A172 (cell line): ENCODE measurements at places on chromosomes 3 and 15. TPM values are rescaled to one million over a fixed set of nuclear protein-coding genes. Genes with fewer than 3 reads are reported as not detected.

GRCh38 chr3:95511828-95512227, 1302.6 kb upstream of the EPHA6 start:
- DNase-seq, result no peak

The B3GALNT1 gene
- 21.9 and 24.6 TPM in 2 replicates for total RNA-seq

The ZDHHC23 gene
- 2.4 and 2.7 TPM in 2 replicates for total RNA-seq

DNA sequence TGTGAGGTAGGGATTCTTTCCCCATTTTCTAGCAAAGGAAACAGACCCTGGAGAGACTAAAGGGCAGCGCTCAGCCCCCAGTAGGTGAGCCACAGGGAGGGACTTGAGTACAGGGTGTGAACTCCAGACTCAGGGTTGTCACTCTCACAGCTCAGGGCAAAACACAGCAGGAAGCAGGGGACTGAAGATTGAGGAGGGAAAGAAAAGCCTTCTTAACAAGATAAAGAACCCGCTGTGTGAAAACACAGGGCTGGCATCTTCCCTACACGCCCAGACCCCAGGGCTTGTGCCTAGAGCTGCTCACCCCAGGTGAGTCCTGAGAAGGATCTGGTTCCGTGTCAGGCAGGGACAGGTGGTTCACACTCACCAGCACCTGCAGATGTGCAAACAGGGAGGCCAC, 59.6 kb downstream of the ABTB1 start:
- DNase-seq, result no peak

The CLPX gene
- 27.1 and 34.7 TPM in 2 replicates for total RNA-seq

- DNase-seq, result no peak
Observed at GRCh38 chr15:49103002-49103401, 52.4 kb downstream of the COPS2 start.

- DNase-seq, result no peak
Observed at GRCh38 chr15:99050328-99050980, 42.9 kb upstream of the PGPEP1L start.

The NEK11 gene
- total RNA-seq, result 4.3 and 5.3 TPM in 2 replicates

- DNase-seq, result no peak
Observed at GRCh38 chr3:129347458-129347845, 68.8 kb downstream of the HMCES start.

DNA sequence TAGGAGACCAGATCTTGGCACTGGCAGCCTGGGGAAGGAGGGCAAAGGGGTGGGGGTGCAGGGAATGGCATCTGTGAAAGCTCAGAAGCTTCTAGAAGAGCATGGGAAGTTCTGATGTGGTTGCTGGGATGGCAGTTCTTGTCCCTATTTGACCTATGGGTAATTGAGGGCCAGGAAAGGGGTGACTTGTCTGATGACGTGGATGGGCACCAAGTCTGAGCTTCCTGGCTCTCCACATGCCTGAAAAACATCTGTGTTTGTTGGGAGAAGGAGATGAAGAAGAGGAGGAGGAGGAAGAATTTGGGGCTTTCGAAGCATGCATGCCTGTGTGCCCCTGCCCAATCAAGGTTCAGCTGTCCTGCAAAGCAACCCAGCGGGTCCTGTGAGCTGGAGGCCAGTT, 158.8 kb downstream of the SMAD6 start:
- no peak for DNase-seq

GRCh38 chr3:71129611-71130431, 453.7 kb downstream of the FOXP1 start:
- DNase-seq, result peak; percentile 29

The TP63 gene
- total RNA-seq, result 0.09 TPM in 1 of 2 replicates, not detected in the other

DNA sequence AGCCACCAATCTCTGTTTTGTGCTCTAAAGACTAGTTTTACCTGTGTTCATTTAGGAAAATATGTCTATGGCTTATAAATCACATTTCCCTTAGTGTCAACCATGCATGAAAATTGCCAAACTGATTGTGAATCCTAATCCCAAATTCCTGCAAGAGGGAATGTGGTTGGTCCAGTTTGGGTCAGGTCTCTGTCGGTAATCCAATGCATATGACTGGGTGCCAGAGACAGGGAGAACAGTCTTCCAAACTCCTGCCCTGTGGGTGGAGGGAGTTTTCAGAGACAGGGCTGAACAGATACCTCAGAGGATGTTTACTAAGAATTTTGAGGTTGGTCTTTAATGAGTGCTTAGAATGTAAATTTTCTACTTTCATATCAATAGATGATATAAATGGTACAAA, 300.5 kb upstream of the ARL6 start:
- DNase-seq, result no peak

The SV2B gene
- not detected in 2 replicates for total RNA-seq

GRCh38 chr3:55673764-55674163, 186.7 kb upstream of the WNT5A start:
- no peak for DNase-seq

The PLCL2 gene
- total RNA-seq, result 3.3 and 4.0 TPM in 2 replicates

DNA sequence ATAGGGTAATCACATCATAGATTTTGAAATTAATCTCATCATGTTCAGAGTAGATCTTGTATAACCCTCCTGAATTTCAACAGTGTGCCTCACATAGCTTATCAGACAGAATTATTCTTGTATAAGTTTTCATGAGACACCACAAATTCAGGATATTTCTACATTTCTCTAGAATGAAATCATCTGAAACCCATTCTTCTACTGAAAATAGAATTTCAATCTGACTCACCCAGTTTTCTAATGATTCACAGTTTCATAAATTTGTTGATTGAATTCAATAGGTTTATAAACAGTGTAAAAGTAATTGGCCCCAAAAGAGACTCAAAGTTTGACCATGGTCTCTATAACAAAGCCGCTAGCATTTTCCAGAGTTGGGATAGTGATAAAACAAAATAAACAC, 1082.6 kb upstream of the EPHA6 start:
- DNase-seq, result no peak

GRCh38 chr3:149174901-149175300, 45.5 kb downstream of the HPS3 start:
- DNase-seq, result no peak

DNA sequence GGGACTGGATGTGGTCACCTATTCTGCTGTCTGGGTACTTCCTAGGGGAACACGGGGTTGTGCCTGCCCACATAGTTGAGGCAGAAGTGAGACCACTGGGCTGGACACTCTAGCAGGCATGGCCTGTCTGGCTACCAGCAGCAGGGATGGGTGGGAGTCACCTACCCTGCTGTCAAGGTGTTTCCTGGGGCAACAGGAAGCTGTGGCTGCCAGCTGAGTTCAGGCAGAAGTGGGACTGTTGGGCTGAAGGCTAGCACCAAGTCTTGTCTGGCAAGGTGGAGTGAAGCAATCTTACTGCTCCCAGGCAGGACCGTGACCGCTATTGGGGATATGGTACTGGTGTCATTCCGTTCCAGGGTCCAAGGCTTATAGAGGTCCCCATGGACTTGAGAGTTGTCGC, 20.3 kb upstream of the ZDHHC23 start:
- DNase-seq, result no peak

The PRSS50 gene
- total RNA-seq, result not detected in 2 replicates

GRCh38 chr15:36831125-36831903, 251.9 kb downstream of the CDIN1 start:
- peak; percentile 32 for DNase-seq

The LRRC2 gene
- total RNA-seq, result 0.07 TPM in 1 of 2 replicates, not detected in the other

DNA sequence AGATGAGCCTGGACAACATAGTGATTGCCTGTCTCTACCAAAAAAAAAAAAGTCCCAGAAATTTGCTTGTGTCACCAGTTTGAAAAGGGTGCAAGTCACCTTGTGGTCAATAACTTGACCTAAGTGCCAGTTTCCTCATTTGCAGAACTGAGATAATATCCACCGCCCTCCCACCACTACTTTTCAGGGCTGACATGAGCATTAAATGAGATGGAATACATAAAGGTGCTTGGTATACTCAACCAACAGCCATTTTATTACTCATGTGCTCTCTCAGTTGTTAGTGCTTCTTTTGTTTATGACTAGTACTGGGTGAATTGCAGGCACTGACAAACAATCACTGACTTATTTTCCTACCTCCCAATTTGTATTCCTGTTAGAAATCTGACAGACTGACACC, 340.5 kb upstream of the SATB1 start:
- no peak for DNase-seq

DNA sequence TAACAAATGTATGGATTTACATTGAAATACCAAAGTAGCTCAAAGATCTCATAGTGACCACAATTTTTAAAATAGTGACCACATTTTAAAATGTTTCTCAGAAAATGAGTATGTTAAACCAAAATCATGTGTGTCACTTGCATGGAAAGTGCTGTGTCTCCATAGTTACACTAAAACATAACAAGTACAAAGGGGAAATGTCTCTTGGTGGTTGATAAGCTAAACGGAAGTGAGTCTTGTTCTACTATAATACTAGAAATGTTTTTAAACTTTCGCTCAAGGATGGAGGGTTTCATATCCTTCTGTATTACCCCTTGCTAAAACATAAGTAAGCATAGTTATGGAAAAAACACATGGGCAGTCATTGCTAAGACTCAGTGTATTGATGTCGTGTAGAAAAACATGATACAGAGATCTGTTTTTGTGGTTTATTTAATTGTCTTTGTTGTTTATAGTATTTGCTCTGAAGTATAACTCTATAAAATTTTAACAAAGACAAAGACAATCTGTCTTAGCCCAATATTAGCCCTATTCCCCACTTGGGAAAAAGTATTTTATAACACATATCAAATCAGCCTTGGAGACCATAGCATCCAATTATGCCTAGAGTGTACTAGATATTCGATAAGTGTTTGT, 27.0 kb upstream of the DENND4A start:
- no peak for DNase-seq

GRCh38 chr3:113117511-113118234, 93.7 kb upstream of the BOC start:
- peak; percentile 56 for DNase-seq

DNA sequence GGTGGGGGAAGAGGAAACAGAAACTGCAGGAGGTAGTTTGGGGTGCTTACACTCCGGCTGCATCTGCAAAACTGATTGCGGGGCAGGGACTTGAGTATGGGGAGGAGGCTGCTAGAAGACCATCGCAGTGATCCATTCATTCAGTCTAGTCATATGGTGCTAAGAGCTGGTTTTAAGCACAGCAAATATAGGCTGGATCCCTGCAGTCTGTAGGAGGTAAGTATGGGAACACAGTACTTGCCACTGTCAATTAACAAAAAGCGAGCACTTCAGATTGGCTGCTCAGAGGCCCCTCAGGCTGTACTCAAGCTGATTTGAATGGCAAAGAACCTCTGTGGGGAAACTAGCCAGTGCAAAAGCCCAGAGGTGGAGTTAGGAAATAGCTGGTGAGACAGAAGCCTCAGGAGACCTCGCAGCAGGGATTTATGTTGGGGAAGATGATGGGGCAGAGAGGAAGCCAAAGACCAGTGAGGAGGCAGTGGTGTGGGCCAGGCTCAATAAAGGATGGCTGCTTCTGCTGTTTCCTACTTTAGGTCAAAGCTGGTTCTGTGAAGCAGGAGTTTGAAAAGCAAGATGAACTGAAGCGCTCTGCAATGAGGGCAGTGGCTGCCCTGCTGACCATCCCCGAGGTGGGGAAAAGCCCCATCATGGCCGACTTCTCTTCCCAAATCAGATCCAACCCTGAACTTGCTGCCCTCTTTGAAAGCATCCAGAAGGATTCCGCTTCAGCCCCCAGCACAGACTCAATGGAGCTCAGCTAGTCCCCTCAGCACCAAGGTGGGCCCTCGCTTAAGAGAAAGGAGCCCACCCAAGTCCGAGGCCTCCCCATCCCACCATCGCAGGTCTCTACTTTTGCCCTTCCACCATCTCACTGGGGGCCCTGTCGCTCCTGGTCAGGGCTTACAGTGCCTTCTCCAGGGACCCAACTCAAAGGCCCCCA, 7.9 kb downstream of the RPL32 start:
- no peak for DNase-seq

- no peak for DNase-seq
Observed at GRCh38 chr3:194836661-194837060, 151.0 kb downstream of the FAM43A start.

- no peak for DNase-seq
Observed at GRCh38 chr3:194189243-194189791, 53.4 kb downstream of the HES1 start.

The NSUN3 gene
- total RNA-seq, result 15.4 and 16.7 TPM in 2 replicates

DNA sequence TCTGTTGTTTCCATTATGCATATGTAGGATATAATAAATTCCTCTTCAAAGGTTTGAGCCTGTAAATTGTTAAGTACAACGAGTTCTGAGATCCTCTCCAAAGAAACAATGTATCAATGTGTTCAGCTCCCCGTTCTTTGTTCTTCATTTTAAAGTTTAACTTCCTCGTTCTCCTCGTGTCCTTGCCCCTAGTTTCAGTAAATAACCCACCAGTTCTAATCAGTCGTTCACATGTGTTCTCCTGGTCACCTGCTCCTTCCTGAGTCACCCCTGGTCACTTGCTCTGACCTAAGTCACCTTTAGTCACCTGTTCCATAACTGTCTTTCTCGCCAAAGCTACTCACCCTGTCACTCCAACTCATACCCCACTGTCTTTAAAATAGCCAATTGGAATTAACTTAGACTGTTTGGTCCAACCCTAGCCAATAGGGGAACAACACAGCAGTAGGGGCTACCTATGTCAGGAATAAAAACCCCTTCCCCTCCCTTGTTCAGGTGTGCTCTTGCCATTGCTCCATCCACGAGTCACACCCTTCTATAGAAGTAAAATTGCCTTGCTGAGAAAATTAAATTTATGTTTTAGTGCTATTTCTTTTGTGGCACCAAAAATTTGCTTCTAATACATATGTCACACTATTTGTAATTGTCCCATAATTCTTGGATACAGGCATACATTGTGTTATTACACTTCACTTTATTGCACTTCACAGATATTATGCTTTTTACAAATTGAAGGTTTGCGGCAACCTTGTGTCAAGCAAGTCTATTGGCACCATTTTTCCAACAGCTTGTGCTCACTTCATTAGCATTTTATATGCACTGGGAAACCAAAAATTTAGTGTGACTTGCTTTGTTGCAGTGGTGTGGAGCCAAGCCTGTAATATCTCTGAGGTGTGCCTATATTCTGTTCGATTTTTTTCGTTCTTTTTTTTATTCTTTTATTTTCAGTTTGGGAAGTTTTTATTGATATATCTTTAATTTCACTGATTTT, 15.3 kb upstream of the MCF2L2 start:
- DNase-seq, result no peak

The DNAH12 gene
- total RNA-seq, result 0.12 TPM in 1 of 2 replicates, not detected in the other

DNA sequence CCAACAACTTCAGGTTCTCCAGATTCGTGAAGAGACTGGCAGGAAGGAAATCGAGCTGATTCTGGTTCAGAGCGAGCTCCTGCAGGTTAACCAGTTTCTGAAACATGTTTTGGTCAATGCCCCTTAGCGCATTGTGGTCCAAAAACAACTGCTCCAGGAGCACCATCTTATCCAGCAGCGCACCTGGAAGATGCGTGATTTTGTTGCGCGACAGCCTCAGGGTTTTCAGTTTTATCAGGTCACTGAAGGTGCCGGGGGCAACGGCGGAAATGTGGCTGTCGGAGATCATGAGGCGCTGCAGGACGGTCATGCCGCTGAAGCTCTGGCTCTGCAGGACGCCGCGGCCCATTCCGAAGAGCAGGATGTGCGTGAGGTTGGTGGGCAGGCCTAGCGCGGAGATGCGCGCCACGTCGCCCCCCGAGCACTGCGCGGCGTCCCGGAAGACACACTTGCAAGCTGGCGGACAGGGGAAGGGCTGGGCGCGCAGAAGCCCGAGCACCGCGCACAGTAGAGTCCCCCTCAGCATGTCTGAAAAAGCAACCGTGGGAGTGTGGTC, 1.2 kb downstream of the GP5 start:
- no peak for DNase-seq
